Mammary epithelial cell (primary cell): ENCODE measurements at places on chromosomes 2 and 18.

GRCh38 chr2:72745679-72746368, 80.0 kb downstream of the EXOC6B start:
- DNase-seq = peak; percentile 46

GRCh38 chr2:215607766-215608165, 171.9 kb upstream of the FN1 start:
- no peak for DNase-seq

DNA sequence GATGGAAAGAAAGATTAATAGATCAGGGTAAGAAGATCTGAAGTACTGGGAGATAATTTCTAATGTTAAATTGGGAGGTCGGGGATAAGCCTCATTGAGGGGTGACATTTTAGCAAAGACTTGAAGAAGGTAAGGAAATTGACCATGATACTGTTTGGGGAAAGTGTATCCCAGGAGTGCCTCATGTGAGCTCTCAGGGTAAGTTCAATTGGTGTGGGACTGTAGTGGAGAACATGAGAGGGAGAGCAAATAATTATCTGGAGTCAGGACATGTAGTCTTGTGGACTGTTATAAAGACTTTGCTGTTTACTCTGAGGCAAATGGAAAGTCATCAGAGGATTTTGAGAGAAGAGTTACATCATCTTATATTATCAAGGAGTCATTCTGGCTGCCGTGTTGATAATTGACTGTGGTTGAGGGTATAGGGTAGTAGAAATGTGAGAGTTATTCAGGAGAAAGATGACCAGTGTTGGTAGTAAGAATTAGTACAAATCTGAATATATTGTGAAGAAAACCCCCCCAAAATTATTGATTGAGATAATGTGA, 624.4 kb downstream of the ADCYAP1 start:
- no peak for DNase-seq

- no peak for DNase-seq
These were observed 109.4 kb upstream of the POU3F3 start for GRCh38 chr2:104744537-104744936.

DNA sequence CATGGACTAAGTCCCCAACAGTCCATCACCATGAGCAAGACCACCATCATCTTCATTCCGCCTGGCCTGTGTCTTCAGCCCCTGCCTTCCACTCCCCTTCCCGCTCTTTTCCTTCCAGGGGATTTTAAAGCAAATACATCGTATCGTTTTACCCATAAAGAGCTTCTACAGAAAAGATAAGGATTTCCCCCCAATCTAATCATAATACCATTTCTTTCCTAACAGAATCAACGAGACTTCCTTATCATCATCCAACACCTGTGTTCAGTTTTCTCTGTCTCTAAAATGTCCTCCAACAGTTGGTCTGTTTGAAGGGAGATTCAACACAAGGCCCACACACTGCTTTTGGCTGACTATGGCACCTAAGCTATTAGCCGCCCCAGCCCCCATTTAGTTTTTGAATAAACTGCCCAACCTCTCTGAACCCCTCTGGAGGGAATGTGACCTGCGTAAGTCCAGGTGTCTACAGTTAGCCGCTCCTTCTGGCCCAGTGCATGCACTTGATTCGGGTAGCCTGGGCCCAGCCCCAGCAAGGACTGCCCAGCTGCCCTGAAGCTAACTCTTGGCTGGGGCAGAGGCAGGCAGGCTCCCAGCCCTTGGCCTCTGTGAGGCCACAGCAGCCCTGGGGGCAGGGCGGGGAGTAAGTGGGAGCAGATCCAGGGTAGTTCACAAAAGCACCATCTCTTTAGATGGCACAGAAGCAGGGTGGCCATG, 25.3 kb upstream of the SEMA4C start:
- DNase-seq = no peak

DNA sequence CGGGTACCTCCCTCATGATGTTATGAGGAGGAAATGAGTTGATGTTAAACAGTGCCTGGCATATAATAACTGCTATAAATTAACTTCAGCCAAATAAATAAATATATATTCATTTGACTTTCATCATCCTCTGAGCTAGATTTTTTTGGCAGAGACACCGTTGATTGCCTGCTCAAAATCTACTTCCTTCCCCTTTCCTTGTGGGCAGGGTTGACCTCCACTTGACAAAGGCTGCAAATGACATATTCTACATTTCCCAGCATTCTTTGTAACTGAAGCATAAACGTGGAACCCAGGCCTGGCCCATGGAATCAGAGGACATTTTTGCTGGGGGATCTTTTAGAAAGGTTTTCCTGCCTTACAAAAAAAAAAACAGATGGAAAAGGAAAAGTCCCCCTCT, 177.8 kb downstream of the TXNL1 start:
- DNase-seq = no peak

- DNase-seq = peak; percentile 38
These were observed 178.1 kb downstream of the MGAT5 start for GRCh38 chr2:134431838-134432434.

GRCh38 chr2:134108113-134108512, 145.8 kb upstream of the MGAT5 start:
- no peak for DNase-seq

DNA sequence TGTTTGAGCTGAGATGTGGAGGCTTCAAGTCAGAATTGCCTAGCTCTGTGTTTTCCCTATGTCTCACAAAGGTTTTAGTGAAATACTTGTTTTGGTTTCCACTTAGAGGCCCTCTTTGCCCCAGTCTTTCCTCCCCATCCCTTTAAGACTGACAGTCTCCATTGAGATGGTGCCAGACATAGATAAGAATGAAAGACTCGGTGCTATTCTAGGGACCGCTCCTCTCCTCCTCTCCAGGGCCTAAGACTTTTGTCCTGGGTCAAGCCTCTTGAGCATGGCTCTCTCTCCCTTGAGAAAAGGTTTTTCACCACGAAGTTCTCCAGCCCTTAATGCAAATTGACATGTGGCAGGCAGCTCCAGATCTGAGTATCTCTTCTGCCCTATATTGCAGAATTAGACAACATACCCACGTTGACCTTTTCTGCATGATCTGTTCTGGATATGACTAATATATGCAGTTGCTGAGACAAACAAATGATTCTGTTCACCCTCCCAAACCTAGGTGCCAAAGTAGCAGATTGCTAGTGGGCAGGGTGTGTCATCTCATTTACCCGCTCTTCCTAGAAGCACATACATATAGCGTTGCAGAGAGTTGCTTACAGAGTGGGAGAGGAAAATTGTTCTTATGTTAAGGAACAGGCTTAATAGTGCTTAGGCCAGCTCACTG, 47.5 kb upstream of the ACSL3 start:
- peak; percentile 89 for DNase-seq

GRCh38 chr2:29628862-29629261, 292.5 kb downstream of the ALK start:
- no peak for DNase-seq

DNA sequence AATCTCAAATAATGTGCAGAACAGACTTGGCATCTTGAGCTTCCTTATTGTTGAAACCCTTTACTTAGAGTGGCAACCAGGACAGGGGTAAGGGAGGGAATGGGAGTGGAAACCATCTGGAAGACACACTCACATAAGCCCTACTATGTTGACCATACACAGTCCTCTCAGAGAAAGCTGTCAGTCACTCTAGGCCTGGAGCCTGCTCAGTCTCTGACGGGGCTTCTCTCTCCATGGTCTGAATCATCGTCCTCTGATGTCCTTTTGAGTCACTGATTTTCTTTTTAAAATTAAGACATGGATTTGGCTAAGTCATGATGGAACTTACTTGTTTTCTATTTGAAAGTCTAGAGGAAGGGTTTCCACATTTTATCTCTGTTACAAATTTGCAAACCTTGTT, 74.0 kb downstream of the MYO1B start:
- DNase-seq = peak; percentile 69

DNA sequence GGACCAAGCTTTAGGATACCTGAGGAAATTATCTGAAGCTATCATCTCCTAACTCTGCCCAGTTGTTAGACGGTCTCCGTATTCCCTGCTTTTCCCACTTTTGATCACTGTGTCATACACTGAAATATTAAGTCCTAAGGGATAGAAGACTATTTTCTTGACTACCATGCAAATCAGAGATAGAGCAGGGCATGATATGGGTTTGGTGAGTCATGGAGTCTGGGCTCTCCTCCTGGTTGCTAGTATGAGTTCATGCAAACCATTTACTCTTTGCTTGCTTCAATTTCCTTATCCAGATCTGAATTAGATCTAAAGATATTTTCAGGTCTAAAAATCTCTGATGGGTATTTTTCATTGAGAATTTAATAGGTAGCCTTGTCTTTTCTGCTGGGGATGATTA, 55.0 kb downstream of the EHBP1 start:
- peak; percentile 46 for DNase-seq

GRCh38 chr2:191234376-191234775, 10.8 kb upstream of the MYO1B start:
- DNase-seq = no peak

- no peak for DNase-seq
These were observed 87.5 kb upstream of the CTAGE1 start for GRCh38 chr18:22505141-22505591.

DNA sequence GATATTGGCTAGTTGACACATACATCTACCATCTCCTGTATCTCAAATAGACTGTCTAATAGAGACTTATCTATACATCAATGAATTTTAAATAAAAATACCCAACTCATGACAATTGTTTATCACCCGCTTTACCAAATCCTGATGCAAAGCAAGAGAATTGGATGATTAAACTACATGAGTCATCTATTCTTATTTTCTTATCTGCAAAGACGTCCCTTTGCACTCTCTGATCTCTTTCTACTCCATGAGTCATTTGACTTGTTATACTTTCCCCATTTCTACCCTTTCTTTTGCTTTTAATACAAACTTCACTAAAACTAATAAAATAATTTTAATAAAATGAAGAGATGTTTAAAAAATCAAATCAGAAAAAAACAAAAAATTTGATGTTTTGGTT, 261.7 kb upstream of the MAP2 start:
- DNase-seq = no peak

GRCh38 chr18:47100212-47100831, 50.0 kb downstream of the HDHD2 start:
- DNase-seq = peak; percentile 52

- peak; percentile 64 for DNase-seq
These were observed 56.3 kb upstream of the UBXN4 start for GRCh38 chr2:135685361-135685760.

DNA sequence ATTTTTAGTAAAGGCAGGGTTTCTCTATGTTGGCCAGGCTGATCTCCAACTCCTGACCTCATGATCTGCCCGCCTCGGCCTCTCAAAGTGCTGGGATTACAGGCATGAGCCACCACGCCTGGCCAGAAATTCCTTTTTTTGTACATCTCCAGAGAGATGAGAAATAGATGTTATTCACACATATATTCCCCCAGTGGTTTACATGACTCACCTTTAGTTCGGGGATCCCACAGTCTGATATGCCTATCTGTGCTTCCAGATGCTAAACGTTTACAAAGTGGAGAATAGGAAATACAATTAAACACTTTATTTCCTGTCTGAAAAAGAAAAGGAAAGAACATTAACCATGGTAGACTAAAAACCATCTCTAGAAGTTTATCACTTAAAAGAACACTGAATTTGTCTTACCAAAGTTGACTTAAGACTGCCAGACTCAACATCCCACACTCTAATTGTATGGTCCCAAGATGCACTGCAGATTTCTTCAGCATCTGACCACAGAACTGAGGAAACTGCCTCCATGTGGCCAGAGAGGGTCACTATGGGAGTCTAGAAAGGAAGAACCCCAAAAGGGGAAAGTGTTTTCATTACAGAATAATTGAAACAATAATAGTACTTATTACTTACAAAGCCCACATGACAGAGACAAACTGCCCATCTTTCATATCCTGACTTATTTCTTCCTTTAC, 12.6 kb upstream of the ICA1L start:
- DNase-seq = no peak

DNA sequence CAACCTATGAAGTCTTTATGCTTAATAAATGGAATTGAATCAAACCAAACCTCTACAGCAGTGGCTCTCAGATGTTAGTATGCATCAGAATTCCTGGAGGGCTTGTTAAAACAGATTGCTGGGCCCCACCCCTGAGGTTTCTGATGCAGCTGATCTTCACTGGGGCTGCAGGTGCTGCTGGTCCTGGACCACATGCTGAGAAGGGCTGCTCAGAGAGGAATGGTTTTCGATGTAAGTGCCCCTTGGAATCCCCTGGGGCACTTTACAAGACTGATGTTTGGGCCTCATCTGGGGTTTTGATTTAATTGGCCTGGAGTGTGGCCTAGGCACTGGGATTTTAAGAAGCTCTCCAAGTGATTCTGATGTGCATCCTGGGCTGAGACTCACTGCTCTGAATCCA, 403.8 kb upstream of the HS6ST1 start:
- no peak for DNase-seq

DNA sequence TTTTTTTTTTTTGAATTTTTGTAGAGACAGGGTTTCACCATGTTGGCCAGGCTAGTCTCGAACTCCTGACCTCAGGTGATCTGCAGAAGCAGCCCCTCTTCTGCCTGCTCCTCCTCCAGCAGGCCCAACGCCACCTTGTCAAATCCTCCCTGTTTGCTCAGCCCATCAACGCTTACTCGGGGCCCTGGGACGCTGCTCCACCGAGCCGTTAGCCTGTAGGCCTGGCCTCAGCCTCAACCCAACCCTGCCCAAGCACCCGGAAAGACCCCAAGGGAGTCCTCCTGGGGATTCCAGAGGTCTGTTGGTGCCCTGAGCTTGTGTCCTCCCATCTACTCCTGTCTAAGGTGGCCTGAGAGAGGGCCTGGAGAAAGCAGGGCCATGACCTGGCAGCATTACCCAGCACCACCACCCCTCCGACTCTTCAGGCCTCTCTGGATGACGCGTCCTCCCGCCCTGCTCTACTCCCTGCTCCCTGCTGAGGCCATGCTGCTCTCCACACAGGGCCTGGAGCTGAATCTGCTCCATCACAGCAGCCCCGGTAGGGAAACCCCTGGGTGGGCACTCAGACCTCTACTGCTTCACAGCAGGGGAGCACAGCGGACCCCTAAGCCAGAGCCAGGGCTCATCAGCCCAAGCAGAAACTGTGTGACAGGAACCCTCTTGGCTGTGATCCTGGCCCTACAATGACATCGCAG, 3.2 kb downstream of the STK25 start:
- no peak for DNase-seq

DNA sequence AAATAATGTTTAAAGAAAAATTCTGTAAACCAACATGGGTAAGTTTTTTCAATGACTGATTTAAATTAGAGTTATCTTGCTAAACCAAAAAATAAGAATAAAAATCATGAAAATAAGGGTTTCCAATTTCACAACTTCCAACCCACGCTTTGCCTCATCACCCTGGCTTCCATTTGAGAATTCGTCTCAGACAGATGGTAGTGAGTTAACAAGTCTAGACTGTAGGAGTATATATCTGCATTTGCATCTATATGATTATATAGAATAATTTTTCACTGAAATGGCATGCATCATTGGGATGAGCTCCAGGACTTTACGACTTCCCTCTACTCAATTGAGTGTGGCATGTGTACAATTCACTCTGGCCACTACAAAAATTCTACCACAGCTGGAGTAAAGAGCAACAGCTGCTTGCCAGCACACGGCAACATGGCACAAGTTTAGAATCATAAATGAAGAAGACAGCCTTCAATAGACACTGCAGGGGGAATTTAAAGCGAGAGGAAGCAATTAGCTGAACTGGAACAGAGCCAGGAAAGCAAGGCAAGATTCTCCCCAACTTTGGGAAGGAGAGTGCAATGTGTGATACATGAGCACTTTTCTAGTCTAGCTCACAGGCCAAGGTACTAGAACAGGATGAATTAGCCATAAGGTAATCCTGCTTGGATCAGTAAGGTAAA, 1673.5 kb upstream of the CELF4 start:
- DNase-seq = no peak
